ENCODE measurements at places on chromosomes 7 and 10.

DNA sequence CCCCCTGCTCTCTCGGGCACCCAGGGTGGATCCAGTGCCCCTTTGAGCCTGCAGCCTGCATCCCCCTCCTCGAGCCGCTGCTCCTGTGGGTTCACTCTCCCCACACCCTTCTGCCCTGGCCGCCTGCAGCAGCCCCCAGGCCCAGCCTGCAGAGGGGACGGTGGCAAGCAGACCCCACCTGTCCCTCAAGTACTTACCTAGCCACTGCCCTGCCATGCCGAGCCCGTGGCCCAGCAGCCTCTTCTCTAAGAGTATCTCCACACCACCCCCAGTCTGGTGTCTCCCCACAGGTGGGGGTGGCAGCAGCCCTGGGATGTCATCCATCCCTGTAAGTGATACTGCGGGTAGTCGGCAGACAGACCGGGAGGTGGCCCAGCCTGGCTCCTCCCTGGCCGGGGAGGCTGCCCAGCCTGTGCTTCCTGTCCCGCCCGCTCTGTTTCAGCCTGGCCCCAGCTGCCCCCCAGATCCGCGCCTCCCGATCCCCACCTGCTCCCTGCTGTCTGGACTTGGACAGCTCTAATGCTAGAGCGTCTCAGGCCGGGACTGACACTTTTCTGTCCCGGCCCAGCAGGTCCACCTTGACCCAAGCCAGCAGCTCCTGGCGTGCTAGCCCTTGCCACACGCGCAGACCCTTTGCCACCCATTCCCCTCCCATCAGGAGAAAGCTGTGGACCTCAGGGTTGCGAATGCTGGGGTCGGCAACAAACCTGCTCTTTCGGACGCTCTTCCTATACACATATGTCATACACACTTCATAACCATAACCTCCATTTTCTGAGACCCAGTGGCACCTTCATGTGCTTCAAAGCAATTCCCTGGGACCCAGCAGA is 25.0 kb downstream of the YKT6 start:
- DNase-seq = no peak

DNA sequence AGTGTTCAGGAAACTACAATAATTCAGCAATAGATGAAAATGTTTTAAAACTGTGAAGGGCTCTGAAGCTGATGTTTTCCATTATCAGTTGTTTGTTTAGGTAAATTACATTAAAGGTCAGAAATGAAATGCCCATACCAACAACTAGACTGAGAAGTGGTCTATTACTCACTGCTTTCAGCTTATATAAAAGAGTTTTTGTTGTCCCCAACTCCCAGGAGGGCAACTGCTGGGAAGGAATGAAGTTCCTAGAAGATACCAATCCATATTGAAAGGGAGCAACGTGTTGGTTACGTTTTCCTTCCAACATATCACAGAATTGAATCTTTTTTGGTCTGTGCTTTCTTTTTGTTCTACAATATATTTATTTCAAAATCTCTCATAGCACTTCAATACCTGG is 330.6 kb upstream of the LRRN3 start:
- no peak for DNase-seq

DNA sequence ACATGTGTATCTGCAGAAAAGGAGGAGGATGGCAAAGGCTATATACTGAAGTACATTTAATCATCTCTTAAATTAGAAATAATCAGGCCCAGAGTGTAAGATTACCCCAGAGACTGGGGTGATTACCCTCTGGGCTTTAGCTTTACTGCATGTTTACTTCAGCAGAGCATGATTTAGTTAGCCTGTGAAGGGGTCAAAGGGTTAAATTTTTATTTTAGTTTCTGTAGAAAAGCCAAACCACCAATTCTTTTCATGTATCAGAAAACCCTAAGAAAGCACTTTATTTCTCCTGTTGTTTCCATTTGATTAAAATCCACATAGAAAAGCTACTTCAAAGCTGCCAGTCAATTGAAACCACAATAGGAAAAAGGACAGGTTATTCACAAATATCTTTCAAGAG is 101.5 kb upstream of the LSM8 start:
- DNase-seq = no peak

DNA sequence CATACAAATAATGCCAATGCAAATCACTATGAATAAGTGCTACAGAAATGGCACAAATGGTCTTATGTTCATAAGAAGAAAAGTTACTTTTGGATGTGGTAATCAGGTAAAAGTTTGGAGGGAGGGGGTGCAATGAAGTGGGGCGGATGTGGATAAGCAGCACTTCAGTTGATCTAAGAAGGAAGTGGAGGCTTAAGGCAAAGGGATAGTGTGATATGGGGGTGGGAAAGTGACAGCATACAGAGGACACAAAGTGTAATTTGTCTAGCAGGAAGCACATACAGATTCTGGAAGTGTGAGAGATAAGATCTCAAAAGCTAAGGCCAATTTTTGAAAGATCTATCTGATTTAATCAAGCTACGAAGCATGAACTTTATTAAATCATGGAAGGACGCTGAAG is 6.3 kb downstream of the BET1 start:
- no peak for DNase-seq

DNA sequence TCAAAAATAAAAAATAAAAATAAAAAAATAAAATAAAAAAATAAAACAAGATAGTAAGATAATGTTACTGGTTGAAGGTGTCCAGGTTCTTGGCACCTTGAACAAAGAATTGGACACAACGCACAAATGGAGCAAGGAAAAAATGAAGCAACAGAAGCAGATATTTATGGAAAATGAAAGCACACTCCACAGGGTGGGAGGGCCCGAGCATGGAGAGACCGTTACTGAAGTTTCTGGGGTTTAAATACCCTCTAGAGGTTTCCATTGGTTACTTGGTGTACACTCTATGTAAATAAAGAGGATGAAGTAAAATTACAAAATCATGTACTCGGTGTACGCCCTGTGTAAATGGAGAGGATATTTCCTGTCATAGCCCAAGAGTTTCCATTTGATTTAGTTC is 15.7 kb upstream of the PFKP start:
- DNase-seq = no peak

GRCh38 chr10:121437596-121437995 is 160.6 kb downstream of the FGFR2 start:
- no peak for DNase-seq

- no peak for DNase-seq
Measured at GRCh38 chr7:88014581-88014980, 80.5 kb downstream of the ADAM22 start.

DNA sequence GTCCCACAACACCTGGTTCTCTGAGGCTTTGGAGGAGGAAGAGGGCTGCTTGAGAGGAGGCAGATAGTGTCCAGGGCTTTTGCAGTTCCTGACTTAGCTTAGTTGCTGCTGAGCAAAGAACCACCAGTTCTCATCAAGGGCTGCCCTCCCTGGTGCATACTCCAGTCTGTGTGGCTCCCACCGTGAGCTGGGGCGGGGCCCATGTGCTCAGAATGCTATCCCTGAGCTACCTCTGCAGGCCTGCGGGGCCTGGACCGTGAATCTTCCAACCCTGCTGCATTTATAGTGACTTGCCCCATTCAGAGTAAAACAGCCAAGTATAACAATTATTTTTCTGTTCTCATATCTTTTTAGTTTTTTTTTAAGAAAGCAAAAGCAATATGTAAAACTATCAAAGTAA is 49.2 kb downstream of the TACR2 start:
- no peak for DNase-seq

DNA sequence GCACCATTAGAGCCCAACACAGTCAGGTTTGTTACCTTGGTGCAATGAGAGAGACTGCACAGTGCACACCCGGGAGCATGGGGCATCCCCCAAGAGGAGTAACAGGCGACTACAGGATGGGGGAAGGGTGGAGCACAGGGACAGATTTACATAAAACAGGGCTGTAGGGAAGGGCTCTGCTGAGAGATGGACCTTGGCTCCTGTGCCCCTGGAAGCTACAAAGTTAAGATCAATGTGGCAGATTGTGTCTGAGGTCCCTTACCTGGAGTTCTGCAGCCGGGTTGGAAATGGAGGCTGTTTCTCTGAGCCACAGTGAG is 13.7 kb upstream of the SLC18A3 start:
- DNase-seq = no peak

- no peak for DNase-seq
Measured at GRCh38 chr7:77580762-77581350, 43.8 kb downstream of the PTPN12 start.

- no peak for DNase-seq
Measured at GRCh38 chr7:41206267-41206666, 496.6 kb downstream of the INHBA start.

DNA sequence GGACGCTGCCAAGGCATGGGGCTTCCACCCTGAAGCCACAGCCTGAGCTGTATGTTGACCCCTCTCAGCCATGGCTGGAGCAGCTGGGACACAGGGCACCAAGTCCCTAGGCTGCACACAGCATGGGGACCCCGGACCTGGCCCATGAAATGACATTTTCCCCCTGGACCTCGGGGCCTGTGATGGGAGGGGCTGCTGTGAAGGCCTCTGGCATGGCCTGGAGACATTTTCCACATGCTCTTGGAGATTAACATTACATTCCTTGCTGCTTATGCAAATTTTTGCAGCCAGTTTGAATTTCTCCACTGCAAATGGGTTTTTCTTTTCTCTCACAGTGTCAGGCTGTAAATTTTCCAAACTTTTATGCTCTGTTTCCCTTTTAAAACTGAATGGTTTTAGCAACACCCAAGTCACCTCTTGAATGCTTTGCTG is 463.6 kb downstream of the ZWINT start:
- DNase-seq = no peak

DNA sequence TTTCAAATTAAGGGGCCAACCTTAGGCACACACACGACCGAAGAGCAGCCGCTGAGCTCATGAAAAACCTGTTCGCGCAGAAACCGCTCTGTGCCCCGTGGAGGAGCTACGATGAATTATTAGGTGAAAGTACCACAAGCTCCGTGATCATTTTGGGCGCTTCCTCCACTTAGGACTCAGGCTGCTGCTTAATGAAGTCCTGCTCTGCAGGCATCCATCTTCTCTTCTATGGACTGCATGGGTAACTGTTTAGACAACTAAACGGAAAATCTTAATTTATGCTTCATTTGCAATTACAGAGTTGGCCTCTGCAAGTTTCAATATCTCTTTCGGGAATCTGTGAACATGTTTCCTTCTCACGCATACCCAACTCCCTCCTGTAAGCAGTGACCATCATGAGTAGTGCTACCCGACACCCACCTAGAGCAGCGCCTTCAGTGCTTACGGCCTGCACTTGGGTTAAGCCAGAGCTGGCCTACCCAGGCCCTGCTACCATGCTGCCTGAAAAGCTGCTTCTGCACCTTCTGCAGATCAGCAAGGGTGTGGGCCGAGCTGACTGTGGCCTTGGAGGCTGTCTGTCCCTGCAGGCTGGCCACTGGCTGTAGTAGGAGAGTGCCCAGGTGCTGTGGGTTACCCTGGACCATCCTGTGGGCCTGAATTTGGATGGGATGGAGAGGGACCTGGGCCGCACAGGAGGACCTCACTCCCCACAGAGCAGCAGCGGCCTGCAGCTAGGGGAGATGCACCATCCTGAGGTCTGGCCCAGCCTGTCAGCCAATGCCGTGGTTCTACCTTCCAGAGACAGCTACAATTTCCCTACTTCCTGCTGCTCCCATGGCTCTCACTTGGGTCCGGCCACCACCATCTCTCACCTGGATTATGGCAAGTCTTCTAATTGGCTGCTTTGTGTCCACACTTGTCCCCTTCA is 36.0 kb downstream of the GNA12 start:
- DNase-seq = no peak

DNA sequence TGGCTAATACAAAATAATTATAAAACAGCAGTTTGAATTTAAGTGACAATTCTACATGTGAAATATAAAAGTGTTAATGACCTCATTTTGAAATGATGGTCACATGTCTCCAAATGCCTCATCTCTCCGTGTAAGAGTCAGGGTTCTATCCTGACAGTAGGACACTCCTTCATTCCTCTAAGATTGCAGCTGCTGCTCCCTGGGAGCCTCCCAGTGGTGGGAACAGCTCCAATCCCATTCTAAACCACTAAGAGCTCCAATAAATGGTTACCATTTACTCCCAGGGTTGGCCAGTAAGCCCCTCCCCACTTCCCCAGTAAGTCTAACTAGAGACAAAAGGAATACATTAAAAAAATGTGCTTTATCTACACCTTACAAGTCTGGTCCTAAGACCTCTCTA is 344.6 kb upstream of the AOAH start:
- no peak for DNase-seq

- no peak for DNase-seq
Measured at GRCh38 chr10:97810446-97810845, 38.6 kb upstream of the SFRP5 start.

DNA sequence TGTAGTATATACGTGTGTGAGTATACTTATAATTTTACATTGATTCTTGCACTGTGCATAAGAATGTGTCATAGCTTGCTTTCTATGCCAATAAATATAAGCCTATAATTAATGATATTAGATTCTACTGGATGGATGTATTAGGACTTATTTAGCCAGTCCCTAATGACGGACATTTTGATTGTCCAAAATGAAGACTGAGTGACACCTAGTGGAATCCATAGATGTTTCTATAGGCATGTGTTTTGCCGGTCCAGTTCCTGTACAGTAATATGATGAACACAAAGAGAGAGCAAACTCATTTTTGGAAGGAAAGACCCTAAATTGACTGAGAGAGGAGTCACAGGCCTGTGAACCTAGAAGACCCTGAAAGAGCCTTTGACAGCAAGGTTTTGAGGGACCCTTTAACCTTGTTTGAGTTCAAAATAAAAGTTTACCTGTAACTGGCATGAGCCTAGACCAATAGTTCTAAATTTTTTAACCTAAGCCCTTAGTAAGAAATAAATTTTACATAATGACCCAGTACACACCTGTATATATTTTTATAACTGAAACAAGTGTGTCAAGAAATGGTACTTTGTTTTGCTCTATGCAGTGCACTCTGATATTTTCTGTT is 42.4 kb upstream of the AGBL3 start:
- DNase-seq = peak; percentile 23

GRCh38 chr10:94197241-94197640 is 165.5 kb downstream of the NOC3L start:
- no peak for DNase-seq

DNA sequence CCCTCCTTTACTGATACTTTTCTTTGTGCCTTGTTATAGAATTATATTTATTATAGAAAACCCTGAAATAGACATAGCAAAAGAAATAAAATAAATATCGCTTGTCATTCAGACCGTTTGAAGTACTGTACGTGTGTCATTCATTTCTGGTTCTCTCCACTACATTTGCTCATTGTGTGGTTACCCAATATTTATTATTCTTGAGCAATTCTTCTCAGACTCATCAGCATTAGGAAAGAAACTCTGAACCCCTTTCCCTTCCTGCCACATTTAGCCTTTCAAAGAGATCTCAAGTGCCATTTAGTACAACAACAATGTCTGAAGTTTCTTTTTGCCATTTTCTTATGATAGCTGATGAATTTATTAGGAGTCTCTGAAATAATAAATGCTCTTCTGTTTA is 154.1 kb downstream of the KIAA1217 start:
- no peak for DNase-seq

- no peak for DNase-seq
Measured at GRCh38 chr10:69382382-69383117, 34.2 kb downstream of the TACR2 start.

DNA sequence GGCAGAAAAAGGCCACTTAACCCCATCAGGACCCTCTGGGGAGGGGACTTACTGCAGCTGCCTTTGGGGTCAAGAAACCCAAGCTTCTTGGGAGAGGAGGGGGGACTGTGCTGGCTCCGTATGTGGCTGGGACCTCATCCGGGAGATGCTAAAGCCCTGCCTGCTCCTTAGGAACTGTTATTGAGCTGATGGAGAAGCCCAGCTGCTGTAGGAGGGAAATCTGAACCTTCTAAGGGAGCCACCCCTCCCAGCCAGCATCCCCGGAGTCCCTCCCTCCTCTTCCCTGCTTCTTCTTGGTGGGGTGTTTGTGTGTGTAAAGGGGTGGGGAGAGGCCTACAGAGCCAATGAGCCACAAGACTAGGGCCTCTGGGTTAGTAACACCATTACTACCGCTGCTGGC is 8.2 kb downstream of the KCNIP2 start:
- no peak for DNase-seq
